ENCODE measurements at places on chromosomes 7 and 10.
A peak's percentile ranks its signal among the peaks of the same experiment; 100 is the strongest.

DNA sequence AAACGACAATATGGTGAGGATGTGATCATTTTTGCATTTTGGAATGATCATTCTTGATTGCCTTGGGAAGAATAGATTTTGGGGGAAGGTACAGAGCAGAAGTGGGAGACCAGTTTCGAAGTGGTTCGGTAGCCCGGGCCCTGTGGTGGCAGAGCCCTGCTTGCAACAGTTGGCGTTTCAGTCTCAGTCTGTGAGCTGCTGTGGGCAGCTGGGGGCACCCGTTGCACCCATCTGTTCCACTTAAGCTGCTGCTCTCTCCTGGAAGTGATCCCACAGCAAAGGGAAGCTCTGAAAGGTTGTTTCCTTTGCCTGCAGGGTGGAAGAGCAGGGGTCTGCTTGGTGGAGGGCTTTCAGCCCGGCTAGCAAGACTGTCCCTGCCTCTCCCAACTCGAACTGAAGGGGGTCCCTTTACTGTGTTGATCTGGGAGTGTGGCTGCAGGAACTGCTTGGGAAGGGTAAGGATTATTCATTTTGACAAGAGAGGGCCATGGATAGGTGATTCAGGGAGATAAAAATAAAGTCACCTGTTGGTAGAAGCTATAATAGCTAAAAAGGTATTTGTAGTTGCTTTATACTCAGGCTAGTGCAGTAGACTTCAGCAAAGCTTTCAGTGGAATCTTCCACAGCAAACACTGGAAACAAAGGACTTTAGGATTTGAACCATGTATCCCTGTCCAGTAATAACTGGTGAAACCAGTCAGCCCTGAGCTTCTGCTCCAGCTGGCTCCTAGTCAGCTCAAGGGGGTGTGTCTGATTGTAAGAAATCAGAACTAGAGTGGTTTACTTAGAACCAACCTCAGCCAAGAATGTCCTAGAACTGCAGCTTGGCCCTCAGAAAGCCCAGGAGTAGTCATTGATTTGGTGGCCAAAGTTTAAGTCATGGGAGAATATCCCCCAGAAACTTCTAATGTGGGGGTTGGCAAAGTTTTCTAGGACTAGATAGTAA is 53.1 kb upstream of the PDCD4 start:
- no peak for DNase-seq

DNA sequence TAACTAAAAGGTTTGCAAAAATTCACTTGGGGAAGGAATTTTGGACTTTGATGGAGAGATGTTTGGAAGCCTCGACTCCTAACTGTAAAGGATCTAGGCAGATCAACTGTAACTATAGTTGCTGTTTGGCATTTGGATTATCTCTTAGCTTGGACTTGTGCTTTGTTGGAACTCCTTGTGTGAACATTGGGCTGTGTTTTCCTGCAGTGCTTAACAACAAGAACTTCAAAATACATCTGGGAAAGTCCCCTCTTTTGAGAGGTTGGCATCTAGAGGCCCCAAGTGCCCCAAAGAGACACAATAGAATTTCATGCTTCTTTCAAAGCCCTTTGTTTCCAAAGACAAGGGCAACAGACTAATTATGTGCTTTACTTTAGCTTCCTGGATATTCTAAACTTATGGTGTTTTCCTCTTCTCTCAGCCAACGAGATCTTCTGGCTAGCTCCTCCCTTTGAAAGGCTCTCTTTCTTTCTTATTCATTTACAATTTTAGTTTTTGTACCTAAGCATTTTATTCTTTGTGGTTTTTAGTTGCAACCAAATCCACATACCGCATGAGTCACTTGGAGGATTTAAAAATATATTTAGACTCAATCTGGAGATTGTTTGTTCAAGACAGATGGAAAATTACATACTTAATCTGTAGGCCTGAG is 11.6 kb downstream of the ABCA13 start:
- no peak for DNase-seq

- DNase-seq: no peak
These were observed 50.6 kb upstream of the AGK start for GRCh38 chr7:141500608-141501007.

- DNase-seq: no peak
These were observed 19.3 kb downstream of the VIPR2 start for GRCh38 chr7:159125104-159125954.

DNA sequence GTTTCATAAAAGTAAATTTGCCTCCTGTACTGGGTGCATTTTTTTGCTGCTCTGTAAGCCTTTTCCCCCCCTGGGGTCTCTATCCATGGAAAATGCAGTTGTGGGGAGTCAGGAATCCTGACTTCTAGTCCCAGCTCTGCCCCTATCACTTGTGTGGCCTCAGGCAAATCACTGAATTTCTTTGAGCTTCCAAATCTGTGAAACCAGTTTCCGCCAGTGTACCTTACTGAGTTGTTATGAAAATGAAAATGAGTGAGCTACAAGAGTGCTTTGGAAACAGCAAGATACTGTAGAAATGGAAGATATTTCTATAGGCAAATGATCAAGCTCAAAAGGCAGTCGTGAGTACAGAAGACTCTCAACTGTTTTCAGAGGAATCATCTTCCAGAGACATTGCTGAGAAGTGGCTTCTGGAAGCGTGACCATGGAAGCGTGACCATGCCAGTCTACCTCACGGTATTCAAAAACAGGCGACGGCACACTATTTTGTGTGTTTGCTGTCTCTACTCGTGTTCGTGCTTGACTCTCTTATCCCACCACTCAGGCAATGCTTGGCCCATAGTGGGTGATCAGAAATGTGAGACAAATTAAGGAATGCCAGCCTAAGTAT is 107.4 kb downstream of the ATXN7L1 start:
- DNase-seq: no peak

GRCh38 chr7:116449950-116450349 is 49.6 kb upstream of the CAV2 start:
- DNase-seq: no peak

DNA sequence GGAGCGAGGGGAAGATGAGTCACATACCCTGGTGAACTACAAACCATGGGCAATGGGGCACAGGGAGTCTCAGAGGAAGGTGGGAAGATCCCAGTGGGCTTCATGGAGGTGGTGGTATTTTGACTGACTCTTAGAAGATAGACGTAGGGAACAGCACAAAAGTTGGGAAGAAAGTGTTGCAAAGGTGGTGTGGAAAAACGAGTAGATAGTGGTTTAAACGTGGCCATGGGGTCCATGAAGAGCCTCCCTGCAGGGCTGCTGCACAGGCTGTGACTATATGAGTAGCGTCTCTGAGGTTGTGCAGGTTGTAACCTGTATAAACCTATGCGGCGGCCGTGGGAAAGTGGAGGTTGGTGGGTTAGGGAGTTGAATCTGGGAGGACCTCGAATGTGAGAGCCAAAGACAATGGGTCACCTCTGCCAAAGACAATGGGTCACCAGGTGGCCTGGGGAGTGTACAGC is 13.8 kb downstream of the LZTS2 start:
- no peak for DNase-seq

- DNase-seq: no peak
These were observed 89.8 kb upstream of the LRRTM3 start for GRCh38 chr10:66836057-66836456.

- peak; percentile 70 for DNase-seq
These were observed 823 bp downstream of the COPG2 start for GRCh38 chr7:130667593-130668257.

DNA sequence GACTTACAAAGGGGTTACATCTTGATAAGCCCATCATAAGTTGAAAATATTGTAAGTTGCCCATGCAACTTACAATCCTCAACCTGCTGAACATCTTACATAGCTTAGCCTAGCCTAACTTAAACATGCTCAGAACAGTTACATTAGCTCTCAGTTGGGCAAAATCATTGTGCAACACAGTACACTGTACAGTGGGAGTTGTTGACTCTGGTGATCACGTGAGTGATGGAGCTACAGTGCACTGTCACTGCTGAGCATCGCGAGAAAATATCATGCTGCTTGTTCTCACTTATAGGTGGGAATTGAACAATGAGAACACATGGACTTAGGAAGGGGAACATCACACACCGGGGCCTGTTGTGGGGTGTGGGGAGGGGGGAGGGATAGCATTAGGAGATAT is 214.9 kb upstream of the ZMIZ1 start:
- DNase-seq: no peak

DNA sequence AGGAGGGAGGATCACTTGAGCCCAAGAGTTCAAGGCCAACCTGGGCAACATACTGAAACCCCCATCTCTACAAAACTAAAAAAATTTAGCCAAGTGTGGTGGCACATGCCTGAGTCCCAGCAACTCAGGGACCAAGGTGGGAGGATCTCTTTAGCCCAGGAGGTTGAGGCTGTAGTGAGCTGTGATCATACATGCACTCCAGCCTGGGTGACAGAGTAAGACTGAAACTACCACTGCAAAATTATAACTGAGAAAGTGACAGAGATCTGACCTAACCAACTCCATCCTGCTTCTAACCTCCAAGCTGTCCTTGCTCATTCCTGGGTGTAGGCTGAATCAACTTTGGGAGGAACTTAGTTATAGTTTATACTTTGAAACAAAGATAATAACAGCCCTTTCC is 59.4 kb downstream of the HTR7 start:
- no peak for DNase-seq

GRCh38 chr10:84879991-84880390 is 551.6 kb downstream of the CCSER2 start:
- no peak for DNase-seq

DNA sequence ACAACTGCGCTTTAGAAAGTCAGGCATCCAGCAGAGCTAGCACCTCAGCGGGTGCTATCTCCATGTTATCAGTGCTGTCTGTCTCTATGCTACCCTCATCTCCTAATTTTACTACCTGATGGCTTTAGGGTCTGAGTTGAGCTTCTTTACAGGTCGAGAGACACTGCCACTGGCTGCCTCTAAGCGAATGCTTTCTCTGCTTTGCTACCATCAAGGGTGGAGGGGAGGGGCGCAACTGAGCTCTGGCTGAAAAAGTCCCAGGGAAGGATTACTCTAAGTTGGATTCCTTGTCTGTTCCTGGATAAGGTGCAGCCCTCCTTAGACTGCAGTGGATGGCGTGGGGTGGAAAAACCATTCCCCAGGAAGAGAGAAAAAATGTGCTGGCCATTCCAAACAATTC is 105.7 kb downstream of the CDK14 start:
- no peak for DNase-seq

GRCh38 chr10:132614431-132615340 is 77.1 kb downstream of the INPP5A start:
- DNase-seq: no peak

GRCh38 chr10:33204031-33204430 is 130.4 kb downstream of the NRP1 start:
- DNase-seq: no peak

DNA sequence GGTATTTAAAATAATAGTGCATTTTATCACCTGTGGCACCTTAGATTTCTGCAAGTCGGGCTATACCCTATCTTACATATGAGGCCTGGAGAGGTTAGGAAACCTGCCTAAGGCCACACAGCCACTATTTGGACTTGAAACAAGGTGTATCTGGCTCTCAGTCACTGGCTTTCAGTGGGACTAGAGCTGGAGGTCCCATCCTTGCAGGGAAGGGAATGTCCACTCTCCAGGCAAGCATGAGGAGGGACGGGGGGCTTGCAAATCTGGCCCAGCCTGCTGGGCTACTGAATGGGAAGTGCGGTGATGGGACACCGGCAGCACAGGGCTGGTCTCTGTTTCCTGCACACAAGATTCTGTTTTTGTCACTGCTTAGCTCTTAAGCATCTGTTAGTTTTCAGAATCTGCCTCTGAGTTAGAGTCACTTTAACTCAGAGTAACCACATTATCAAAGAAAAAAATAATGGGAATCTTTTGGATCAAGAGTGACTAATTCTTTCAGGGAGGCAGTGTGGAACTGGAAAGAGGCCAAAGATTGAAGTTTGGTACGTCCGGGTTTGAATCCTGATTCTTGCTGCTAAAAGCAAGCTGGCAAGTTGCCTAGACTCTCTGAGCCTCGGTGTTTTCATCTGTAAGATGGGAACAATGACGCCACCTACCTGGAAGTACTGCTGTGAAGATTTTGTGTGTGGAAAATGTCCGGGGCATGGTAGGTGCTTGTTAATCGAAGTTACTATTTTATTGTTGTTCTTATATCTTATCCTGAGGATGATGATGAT is 33.8 kb upstream of the HABP2 start:
- DNase-seq: no peak

DNA sequence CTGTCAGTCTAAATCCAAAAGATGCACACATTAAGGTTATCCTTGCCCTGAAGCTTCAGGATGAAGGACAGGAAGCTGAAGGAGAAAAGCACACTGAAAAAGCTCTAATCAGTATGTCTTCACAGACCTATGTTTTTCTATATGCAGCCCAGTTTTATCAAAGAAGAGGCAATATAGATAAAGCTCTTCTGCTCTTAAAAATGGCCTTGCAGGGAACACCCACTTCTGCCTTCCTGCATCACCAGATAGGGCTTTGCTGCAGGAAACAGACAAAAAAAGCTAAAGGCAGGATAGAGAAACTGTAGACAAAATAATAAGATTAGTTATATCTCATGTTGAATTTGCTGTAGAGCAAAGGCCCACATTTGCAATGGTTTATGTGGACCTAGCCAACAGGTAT is 14.9 kb upstream of the IFIT1B start:
- no peak for DNase-seq

DNA sequence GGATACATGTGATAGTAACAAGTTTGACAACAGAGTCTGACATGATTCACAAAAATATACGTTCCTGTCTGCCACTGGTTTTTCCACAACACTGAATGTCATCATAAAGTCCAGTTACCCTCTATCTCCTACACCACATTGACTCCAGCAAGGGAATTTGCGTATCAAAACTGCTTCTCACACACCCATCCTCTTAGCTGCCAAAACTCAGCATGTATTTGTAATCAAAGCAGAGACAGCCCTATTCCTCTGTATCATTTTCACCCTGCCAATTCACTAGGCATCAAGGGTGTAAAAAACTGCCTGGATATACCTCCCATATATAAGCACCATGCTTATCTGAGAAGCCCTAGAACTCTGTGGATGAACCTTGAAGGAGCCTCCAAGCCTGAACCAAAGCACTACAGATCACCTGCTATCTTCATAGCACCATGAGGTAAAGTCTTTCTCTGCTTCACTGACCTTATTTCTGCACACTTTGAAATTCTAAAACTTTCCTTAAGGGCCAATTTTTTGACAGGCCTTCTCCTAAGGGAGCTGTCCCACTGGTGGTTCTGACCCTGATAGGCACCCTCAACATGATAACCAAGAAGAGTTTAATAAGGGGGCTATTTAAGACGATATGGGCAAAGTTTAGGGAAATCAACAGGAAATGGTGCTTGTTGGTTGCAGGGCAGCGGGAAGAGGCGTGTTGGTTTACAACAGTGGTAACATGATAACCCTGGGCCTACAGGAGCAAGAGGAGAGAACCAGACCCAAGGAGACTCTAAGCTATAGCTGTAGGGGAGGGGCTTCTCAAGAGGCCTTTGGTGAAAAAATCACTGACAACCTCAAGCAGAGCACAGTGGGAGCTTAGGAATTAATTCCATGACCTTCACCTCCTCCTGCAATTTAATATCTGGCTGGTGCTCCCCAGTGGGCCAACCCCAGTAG is at the start of gene IFIT1B:
Gene IFIT1B (plus strand): TSS at position 352 of the 933 bp plus-strand sequence. CDS start 80 bp downstream, at position 432.
- no peak for DNase-seq

DNA sequence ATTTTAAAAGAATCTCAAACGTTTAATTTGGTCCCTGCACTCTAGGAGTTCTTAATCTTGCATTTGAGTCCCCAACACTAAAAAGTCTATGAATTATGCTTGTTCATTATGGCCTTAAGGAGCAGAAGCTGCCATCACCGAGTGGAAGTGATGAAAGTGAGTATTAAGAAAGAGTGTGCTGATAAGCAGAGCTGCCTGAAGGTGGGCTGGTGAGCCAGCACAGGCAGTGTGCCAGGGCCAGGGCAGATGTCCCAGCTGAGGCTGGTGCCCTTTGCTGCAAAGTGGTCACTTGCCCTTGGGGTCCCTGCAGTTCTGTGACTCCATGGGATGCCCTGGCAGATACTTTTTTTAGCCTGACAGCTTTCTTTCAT is 72.9 kb upstream of the LOXL4 start:
- DNase-seq: no peak

GRCh38 chr10:34681933-34682332 is 133.2 kb downstream of the PARD3 start:
- DNase-seq: no peak
